CD8-positive, alpha-beta T cell (primary cell): ENCODE measurements at places on chromosomes 13 and 19.
A peak's percentile ranks its signal among the peaks of the same experiment; 100 is the strongest.

DNA sequence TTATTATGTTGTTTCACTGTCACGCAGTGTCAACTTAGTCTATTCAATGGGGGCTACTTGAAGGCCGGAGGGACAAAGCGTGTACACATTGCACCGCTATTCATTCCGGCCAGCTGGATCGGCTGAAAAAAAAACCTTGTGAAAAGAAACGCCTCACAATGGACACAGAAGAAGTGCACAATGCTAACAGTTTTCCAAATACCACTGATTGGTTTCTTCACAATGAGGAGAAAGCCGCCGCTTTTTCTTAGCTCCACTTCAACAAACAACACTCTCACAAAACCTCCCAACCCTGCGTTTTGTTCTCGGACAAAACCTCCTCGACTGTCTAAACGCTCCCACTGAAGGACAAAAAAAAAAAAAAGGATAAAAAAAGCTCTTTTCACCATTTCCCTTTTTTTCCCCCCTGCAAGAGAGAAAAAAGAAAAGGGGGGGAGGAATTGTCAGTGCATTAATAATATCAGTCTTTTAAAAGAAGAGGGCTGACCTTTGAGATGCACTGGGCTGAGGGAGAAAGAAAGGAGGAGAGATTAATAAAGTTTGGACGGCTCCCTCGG, 5.4 kb downstream of the SOX21 start:
- DNase-seq, result no peak

DNA sequence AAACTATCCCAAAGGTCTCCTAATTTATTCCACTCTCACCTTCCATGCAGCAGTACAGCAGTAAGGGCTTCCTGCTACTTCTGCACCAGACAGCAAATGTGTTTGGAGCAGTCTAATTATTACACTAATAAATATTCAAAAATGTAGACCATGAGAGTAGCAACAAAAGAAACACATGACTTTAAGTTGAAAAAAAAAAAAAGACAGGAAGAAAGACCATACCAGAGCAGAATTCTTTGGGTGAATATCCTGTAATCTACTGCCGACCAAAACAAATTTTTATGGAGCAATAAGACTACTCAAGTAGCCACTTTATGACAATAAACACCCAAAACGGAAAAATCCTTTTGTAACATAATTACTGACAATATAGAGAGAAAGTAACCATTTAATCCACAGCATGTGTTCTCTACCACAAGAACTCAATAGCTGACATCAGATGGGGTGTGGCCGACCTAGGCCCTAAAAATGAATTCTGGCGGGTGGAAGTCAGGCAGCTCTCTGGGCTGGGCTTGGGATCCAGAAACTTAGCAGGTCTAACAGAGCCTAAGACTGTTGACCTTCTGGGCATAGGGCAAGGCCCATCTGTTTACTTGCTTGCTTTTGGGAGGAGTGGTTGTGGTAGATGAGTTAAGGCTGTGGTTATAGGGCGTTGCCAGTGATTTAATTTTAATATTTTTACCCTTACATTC, 4.6 kb downstream of the KLF12 start:
- DNase-seq, result no peak

DNA sequence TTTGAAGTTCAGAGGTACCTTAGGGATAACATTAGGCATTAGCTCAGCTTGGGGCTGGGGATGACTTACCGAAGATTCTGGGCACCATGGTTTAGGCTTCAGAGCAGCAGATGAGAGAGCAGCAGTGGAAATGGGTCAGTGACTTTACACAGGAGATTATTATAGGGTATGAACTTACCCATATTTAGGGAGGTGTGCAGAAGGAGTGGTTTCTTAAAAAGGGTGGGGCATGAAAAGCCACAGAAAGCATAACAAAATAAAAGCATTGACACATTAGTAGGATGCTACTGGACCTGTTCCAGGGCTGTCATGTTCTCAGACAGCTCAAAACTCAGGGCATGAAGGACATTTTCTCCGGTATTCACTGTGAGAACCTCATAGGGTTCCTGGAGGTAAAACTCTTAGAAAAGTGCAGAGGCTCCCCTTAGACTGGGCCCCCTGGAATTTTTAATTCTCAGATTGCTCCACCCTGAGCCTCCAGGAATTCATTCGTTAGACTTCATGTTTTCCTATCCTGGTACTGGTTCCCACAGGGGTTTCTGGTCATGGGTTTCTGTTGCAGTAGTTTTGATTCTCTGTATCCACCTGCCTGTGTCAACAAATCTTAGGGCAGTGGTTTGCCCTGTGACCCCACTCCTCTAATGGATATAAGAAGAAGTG, 20.7 kb downstream of the IGFL1 start:
- no peak for DNase-seq

DNA sequence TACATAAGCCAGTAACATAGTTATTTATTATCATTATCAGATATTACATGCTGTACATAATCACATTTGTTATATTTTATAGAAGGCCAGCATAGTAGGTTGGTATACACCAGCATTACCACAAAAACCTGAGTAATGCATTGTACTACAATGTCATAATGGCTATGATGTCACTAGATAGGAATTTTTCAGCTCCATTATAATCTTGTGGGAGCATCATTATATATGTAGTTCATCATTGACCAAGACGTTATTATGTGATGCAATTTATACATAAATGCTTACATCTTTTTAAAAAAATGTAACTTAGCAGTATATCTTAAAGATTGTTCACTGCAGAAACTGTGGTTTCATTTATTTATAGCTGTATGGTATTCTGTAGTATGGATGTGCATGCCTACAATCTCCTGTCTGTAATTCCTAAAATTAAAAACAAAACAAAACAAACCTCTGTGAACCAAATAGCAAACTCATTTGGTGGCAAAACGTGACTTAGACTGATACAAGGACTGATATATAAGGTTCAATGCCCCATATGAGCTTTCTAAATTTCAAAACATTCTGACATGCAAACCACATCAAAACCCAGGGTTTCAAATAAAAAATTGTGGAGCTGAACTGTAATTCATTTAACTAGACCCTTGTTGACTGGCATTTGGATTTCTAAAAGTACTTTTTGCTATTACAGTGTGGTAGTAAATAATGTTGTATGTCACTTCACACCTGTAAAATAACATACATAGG, 250.9 kb downstream of the DLEU7 start:
- no peak for DNase-seq

DNA sequence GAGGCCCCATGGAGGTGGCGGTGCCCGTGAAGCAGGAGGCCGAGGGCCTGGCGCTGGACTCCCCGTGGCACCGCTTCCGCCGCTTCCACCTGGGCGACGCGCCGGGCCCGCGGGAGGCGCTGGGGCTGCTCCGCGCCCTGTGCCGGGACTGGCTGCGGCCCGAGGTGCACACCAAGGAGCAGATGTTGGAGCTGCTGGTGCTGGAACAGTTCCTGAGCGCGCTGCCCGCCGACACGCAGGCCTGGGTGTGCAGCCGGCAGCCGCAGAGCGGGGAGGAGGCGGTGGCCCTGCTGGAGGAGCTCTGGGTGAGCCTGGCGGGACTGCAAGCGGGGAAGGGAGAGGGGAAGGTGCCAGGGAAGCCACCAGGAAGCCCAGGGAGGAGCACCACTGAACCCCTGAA, 5.8 kb downstream of the ZNF444 start:
- DNase-seq, result no peak

- no peak for DNase-seq
Measured at GRCh38 chr13:71789693-71790329, 77.2 kb downstream of the DACH1 start.

- DNase-seq, result no peak
Measured at GRCh38 chr13:28655561-28655960, 3.4 kb upstream of the POMP start.

DNA sequence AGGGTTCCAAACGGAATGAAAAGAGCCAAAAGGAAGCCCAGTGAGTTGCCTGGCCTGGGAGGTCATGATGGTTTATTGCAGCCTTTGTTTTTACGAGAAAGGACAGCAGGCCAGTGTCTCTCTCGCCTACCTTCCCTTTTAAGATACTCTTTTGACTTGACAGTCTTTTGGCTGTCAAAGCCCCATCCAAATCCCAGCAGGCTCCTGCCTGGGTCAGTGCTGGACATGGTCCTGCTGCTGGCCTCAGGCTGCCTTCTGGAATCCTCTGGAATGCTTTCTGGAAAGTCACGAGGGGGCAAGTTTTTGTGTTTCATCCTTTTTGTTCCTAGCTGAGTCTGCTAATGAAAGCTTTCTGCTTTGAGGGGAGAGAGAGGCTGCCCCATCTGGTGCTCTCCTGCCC, 444.8 kb downstream of the OLFM4 start:
- DNase-seq, result no peak

GRCh38 chr19:42528354-42529247, at the start of gene CEACAM1:
Gene CEACAM1 (minus strand): TSS chr19:42528481. CDS start chr19:42528374, 107 bp downstream.
- peak; percentile 44 for DNase-seq

DNA sequence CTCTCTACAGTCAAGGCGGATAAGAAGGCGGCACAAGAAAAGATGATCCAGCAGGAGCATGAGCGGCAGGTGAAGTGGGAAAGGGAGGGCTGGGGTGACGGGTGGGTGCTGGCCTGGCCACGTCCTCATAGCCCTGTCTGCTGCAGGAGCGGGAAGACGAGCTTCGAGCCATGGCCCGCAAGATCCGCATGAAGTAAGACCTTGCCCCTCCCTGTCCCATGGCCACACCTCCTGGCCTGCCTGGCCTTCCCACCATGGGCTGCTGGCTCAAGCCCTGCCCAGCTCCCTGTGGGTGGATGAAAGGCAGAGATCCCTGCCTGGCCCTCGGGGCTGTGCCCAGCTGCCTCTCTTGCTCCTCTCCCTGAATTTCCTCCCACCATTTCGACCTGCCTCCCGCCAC, 7.2 kb downstream of the ZNF296 start:
- DNase-seq, result no peak

GRCh38 chr19:40752257-40752781, 1.3 kb downstream of the SNRPA start:
- DNase-seq, result no peak

- DNase-seq, result no peak
Measured at GRCh38 chr19:14054721-14055120, 7.2 kb downstream of the PALM3 start.

- DNase-seq, result peak; percentile 79
Measured at GRCh38 chr19:39996218-39996810, 546 bp upstream of the ZNF546 start.

GRCh38 chr19:42032431-42032830, 37.6 kb downstream of the GRIK5 start:
- no peak for DNase-seq

DNA sequence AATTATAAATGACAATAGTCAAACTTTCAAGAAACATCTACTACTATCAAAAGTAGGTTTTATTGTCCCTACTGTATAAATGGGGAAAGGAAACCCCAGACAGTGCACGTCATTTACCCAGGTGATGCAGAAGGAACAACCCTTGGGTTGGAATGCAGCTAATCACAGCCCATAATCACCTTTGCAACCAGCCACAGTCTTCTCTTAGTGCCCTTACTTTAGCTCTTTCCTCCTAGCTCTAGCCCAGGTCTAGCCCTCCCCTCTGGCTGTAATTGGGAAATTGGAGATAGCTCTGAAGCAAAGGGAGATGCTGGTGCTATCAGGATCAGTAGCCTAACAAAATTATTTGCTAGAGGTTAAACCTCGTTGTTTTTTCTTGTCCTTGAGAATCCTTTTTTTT, 25.5 kb upstream of the TSC22D1 start:
- DNase-seq, result no peak

DNA sequence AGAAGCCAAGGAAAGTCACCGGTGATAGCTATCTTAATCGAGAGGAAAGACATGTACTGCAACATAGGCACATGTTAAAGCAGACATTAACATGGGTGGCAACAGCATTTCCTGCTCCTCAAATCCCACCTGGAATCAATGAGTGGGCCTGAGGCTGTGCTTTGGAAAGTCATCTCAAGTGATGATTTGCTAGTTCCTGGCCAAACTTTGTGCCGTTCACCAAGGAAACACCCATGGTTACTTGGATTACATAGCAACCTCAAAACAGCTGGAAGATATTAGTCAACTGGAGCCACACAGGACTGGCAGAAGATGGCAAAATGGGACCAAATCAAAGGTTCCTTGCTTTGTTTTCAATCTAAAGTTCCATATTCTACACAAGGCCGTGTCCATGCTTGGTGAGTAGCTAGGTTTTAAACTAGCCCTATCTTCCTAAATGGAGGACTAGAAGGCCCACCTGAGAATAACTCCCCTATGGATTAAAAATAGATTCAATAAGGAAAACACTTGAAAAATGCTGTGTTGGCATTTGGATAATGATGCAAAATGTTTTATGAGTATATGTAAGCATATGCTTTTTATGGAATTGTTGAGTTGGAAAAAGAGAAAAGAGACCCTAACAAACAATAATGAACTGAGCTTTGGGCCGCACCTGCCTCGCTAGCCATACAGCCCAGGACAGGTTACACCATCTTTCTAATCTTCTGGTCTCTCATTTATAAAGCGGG, 144.5 kb downstream of the RGCC start:
- DNase-seq, result no peak

DNA sequence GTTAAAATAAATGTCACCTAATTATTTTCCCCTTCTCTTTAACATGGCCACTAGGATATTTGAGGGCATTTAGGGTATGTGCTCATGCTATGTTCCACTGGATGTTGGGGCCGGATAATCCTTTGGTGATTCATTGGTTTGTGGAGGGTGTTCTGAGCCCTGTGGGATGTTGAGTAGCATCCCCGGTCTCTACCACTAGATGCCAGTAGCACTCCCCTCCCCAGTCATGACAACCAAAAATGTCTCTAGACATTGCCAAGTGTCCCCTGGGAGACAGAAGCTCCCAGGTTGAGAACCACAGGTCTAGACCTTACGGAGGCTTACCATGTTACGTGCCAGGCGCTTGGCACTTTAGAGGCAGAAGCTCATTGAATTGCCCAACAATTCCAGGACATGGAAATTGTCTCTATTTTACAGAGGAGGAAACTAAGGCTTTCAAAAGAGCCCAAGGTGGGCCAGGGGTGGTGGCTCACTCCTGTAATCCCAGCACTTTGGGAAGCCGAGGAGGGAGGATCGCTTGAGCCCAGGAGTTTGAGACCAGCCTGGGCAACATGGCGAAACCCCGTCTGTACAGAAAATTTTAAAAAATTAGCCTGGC, 14.1 kb downstream of the SHANK1 start:
- peak; percentile 13 for DNase-seq

GRCh38 chr13:109297628-109298027, 488.8 kb downstream of the IRS2 start:
- DNase-seq, result no peak

DNA sequence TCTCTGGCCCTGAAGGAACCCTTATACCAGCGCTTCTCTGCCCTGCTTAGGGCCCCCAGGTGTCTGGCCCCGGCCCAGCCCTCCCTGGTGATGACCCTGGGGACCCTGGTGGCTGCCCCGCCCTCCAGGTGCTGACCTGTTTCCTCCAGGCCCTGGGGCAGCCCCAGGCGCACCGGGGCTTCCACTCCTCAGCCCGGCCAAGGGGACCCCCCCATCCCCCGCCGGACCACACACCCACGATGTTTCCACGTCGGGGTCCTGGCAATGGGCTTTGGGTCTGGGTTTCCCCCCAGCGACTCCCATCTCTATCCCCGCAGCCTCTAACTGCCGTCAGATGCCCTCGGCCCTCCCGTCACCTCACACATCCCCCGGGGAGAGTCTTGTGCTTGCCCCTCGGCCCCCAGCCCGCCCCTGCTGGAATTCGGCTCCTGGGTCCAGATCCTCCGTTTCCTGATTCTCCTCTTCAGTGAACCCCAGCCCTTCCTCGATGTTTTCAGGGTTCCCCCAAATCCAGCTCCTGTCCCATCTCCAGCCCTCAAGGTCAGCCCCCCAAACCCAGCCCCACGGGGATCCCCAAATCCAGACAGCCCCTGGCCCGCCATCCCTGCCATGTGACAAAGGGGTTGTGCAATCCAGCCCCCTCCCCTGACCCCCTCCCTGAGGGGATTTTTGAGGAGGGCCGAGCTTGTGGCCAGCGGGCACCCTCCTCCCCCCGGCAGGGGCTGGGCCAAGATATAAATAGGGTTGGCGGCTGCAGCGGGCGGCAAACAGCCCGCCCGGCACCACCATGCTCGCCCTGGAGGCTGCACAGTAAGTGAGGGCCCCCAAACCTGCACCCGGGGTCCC, at the start of gene SPIB:
Gene SPIB, plus strand, starts transcription at position 763 of the 846 bp plus-strand sequence. Its CDS starts 25 bp downstream, at position 788.
- DNase-seq, result no peak
